ENCODE measurements at places on chromosomes 6 and 20. TPM values are rescaled to one million over a fixed set of nuclear protein-coding genes. Genes with fewer than 3 reads are reported as not detected.
A peak's percentile ranks its signal among the peaks of the same experiment; 100 is the strongest.

GRCh38 chr6:129006724-129007514 lies 124.0 kb downstream of the LAMA2 start:
- no peak for DNase-seq

- DNase-seq, result no peak
Measured at GRCh38 chr6:16544006-16544405, 217.3 kb downstream of the ATXN1 start.

GRCh38 chr6:131244942-131245341 lies 109.7 kb downstream of the AKAP7 start:
- no peak for DNase-seq

DNA sequence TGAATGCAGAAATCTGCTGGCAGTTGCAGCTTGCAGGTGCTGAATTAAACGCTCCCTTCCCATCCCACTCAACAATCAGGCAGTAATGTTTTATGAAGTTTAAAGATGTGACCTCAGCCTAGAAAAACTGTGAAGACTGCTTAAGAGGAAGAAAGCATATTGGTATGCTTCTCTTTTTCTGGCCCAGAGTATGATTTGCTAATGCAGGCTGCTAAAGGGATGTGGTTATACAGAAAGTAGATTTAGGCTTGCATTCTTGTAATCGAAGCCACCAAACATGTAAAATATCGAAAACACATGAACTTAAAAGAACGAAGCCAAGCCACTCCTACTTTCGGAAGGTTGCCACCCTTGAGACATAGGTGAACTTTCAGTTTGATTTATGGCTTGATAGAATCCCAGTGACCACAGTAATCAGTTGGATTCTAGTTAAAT lies 40.7 kb downstream of the MAP3K5 start:
- DNase-seq, result no peak

- DNase-seq, result no peak
Measured at GRCh38 chr6:52208612-52209011, 22.4 kb downstream of the IL17A start.

The PPP1R14C gene
- total RNA-seq, result 73.7 TPM

DNA sequence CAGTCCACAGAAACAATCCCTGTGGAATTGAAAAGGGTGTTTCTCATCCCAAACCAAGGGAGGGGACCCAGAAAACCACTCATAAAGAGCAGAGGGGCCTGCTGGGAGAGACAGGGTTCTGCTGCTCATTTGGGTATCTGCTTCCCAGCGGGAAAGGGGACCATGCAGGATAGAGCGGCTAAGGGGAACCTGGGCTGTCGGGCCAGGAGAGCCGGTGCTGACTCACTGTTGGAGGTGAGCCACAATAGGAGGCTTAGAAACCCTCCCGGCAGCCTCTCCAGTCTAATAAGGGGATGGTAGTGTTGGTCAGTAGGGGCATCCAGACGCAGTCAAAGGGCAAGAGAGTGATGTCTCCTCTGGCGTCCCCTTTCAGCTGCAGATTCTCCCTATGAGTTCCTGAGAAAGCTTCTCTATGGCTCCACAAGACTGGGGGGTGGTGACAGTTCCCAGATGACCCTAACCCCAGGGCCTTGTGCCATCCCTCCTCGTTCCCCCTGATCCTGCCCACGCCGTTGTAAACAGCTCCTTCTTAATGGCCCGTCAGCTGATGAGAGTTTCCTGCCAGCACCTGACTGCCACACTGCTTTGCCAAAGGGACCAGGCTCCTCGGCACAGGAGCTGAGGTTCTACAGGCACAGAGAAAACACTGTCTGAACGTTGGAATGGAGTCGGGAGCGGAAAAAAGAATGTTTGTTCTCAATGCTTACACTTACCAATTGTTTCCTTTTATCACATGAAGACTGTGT lies 646.1 kb upstream of the DEFB115 start:
- no peak for DNase-seq

DNA sequence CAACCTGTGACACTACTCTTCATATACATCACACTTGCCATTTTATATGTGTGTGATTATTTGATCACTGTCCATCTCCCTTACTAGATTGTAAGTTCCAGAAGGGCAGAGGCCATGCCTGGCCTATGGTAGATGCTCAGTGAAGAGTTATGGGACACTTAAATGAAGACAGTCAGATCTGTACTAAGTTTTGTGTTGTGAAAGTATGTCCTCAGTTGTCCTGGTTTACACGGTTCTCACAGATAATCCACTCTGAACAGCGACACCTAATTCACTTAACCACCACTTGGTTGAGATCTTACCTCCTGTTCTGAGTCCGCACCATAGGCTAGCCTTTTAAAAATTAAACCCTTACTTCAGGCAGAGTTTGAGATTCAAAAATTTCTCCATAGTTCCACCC lies 434.1 kb upstream of the SOX4 start:
- no peak for DNase-seq

- peak; percentile 80 for DNase-seq
Measured at GRCh38 chr20:47792021-47792618, 6.8 kb upstream of the SULF2 start.

- DNase-seq, result peak; percentile 58
Measured at GRCh38 chr6:33983721-33984465, 162.0 kb downstream of the GRM4 start.

GRCh38 chr6:23505026-23505425 lies 621.0 kb upstream of the NRSN1 start:
- DNase-seq, result no peak

The NANP gene
- 4.4 TPM for total RNA-seq

The HSPA1L gene
- total RNA-seq, result 3.1 TPM

DNA sequence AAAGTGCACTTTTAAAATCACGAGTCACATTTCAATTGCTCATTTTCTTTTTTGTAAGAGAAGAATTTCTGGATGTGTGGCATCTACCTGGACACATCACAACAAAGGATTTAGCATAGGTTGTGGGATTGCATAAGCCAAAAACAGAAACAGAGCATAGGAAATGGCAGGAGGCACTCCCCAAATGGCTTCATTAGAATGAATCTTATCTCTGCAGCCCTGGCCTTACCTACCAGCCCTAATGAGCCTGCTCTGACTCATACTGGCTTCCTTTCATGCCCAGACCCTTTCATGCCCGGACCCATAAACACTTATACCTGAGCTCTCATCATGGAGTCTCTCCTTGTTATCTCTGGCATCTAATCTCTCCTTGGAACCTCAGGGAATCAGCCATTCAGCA lies 23.9 kb upstream of the SPTLC3 start:
- DNase-seq, result no peak

The MUC22 gene
- total RNA-seq, result not detected

- DNase-seq, result no peak
Measured at GRCh38 chr6:53358440-53359094, 9.8 kb upstream of the ELOVL5 start.

The AAR2 gene
- total RNA-seq, result 34.4 TPM

GRCh38 chr20:237489-237888 lies 10.4 kb downstream of the DEFB129 start:
- DNase-seq, result no peak

The NEDD9 gene
- 18.3 TPM for total RNA-seq

DNA sequence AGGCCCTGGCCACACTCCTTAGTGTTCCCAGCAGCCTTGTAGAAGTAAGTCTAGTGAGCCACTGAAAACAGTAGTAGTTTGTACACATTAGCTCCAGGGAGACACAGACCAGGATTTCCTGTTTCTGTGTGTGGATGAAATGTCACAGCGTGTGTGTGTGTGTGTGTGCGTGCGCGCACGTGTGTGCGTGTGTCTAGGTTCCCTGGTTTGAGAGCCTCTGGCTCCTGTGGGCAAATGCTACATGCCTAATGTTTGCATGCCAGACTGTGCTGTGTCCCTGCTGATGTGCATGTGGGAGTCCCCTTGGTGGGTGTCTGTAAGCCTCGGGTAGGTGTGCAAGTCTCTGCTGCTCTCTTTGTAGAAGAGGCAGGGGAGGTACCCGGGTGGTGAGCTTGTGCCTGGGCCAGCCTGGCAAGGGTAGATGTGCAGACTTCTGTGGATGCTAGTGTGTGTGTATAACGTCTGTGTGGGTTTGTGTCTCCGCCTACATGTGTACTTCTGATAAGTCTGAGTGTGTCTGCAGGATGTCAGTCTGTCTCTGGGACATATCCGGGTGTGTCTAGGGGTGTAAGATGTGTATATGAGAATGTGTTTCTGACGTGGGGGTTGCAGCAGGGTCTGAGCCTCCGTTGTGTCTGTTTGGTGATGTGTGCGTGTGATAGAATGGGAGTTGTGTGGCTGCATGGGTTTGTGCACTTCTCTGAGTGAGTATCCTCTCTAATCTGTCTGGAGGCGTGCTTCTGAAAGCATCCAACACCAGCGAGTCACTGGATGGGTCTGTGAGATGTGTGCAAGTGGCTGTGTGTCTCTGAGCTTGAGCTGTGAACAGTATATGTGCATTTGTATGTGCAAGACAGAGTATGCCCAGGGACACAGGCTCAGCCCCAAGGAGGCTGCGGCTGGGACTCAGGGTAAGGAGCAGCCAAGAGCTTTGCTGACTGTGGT lies 19.0 kb upstream of the TLDC2 start:
- DNase-seq, result no peak

DNA sequence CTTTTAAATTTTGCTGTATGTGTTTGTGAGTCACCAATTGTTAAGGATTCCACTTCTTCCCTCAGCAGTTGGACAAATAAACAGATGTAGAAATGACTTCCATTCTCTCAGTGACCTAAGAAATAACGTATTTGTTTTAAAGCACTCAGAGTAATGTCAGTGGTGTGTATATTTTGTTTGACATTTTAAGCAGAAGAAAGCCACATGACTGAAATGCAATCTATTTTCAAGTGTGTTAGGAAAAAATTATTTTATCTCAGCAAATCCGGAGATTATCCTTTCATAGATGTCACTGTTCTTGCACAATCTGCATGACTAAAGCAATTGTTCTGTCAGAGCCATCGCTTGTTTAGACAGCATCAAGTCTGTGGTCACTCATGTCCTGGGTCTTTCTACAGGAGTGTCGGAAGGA lies 77.1 kb downstream of the JAG1 start:
- no peak for DNase-seq

- DNase-seq, result no peak
Measured at GRCh38 chr20:47205577-47206123, 150.8 kb downstream of the ZMYND8 start.

The KIAA1755 gene
- total RNA-seq, result 2.0 TPM

The RRP36 gene
- total RNA-seq, result 51.5 TPM

- DNase-seq, result no peak
Measured at GRCh38 chr6:113649276-113649675, 207.9 kb upstream of the MARCKS start.

The WFDC10B gene
- not detected for total RNA-seq

The CCN5 gene
- total RNA-seq, result 137 TPM

GRCh38 chr6:79941489-79942151 lies 5.7 kb downstream of the ELOVL4 start:
- no peak for DNase-seq

GRCh38 chr6:159105716-159106115 lies 60.9 kb upstream of the TAGAP start:
- no peak for DNase-seq

The KHDRBS2 gene
- not detected for total RNA-seq

DNA sequence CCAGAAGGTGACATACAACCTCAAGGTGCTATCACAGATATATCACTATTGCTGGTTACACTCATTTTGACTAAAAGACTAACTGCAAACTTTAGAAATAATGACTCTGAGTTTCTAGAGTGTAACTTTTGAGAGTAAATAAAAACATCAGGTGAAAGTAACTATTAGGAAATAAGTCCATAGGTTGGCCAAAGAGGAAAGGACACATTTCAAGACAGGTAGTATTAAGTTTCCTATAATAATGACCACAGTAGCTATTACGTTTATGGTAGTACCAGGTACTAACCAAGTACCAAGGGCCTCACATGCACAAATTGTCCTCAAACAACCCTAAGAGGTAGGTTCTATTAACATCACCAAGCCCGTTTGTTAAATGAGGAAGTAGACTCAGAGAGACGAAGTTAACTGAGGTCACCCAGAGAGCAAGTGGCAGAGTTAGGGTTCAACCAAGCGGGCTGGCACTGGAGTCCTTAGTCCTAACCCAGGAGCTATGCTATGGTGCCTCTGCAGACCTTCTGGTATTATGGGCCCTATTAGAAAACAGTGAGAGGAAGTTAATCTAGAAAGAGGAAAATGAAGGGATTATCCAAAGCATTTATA lies 36.8 kb downstream of the HEBP2 start:
- DNase-seq, result no peak

- DNase-seq, result no peak
Measured at GRCh38 chr6:163782436-163783003, 368.0 kb downstream of the QKI start.

The ZFP57 gene
- total RNA-seq, result not detected

The CST2 gene
- 1.1 TPM for total RNA-seq

DNA sequence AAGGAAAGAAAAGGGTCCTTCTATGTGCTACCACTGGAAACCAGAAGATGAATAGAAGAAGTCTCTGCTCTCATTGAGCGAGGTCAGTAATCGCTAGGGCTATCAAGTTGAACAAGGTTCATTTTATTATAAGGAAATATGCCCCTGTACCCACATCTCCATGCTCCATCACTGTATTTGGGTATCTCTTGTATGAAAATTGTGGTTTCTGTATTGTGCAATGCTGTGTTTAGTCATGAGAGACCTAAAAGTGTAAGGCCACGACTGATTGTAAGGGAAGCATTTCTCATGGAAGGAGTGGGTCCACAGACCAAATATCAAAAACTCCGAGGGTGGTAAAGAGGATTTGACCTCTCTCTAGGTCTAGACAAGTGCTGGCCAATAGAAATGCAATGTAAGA lies 3.6 kb upstream of the HS3ST5 start:
- no peak for DNase-seq

- DNase-seq, result no peak
Measured at GRCh38 chr20:35436177-35436573, 1.9 kb downstream of the GDF5 start.

The KIF25 gene
- not detected for total RNA-seq

DNA sequence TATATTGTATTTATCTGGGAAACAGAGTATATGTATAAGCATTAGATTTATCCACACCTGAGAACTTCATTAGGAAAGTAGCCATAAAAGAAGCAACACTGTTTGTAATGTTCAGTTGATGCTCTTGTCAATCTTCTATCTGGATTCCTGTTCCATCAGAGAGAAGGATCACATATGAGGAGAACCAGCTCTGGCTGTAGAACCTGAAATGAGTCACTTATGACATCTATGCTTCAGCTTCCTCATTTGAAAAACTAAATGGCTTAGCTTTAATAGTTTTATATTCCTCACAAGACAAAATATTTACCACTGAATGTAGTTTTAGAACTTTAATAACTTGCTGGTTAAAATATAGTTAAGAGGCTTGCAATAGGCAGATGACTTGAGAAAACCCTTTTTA lies 144.7 kb downstream of the TASP1 start:
- no peak for DNase-seq

DNA sequence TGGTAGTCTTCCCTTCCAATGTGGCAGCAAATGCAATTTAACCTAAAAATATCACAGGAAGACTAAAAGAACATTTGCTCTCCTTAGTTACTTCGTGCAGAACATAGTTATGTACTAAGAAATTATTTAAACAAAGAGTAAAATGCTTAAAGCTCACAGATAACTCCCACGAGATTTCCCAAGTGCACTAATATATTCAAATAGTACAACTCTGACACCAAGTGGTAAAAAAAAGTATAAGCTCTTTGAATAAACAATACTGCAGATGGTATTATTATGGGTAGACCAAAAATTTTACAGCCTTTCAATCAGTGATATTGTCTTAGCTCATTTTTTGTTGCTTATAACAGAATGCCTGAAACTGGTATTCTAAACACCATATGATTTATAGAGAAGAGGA lies 52.8 kb upstream of the FILIP1 start:
- DNase-seq, result no peak

The MYCT1 gene
- 2.0 TPM for total RNA-seq

GRCh38 chr6:104326173-104327001 lies 533.3 kb downstream of the HACE1 start:
- peak; percentile 69 for DNase-seq

GRCh38 chr6:46293641-46294316 lies 123.0 kb upstream of the ENPP5 start:
- no peak for DNase-seq

Data from suprapubic skin (tissue), 4 donors.